ENCODE measurements at places on chromosomes 5 and 9.
A peak's percentile ranks its signal among the peaks of the same experiment; 100 is the strongest.

DNA sequence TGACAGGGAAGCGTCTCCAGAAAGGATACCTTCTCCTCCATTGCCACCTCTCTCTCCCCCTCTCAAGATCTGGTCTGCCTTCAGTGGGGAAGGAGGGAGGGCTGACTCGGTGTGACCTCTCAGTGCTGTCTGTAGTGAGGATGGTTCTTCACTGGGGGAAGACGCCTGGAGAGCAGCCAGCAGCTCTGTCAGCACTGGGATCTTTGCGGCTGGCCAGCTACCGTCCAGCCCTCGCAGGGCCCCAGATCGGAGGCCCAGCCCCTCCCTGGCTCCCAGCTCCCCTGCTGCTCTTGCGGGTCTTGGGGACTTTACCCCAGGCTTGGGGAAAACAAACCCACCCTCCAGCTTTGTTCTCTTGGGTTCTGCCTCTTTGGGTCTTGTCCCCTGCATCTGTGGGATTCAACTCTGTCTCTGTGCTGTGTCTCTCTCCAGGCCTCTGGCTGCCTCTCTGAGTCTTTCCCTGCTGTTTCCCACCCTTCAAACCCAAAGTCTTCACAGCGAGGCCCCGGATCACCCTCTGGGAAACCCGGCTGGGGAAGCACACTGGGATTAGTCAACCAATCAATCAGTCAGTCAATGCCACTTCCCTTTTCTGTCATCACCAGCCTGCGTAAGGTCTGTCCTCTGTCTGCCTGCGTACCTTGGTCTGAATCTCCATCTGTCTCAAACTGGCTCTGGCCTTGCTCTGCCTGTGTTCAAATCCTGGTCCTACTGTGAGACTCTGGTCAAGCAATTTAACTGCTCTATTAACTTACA, 23.0 kb downstream of the FGF18 start:
- DNase-seq: no peak

DNA sequence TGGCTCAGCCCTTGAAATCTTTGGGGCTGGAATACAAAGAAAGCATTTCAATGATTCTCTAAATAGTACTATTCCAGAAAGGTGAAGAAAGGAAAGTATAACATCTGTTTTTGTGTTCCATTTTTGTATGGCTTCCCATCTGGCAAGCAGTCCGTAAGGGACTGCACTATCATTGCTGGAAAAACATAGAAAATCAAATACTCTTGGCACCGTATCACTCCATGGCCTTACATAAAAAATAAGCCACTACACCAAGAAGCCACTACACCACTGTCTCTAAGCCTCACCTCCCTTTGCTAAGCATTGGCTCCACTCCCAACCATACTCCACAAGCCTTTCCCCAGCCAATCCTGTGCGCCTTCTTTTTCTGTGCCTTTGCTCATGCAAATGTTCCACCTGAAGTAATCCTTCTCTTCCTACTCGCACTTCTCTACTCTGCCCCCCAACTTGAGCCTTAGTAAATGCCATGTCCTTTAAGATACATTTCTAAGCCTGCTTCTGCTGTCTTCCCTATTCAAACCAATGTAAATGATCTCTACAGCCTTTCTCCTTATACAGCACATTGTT, 454.6 kb upstream of the TUSC1 start:
- DNase-seq: no peak

DNA sequence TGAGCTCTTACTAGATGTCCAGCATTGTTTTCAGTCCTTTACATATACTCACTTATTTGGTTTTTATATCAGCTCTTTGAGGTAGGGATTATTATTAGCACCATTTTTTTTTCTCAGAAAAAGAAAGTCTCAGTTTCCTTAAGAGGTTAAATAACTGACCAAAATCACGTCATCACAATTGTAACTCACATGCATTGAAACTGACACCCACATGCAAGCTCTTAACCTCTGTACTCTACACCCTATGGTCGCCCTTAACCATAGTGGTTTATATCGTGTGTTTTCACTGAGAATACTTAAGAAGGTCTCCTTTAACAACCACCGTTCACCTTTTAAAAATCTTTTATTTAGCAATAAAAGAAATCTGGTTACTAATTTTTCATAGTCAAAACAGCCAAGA, 61.0 kb downstream of the PRDM6 start:
- no peak for DNase-seq

GRCh38 chr5:96609369-96609768, 52.8 kb upstream of the CAST start:
- DNase-seq: no peak

GRCh38 chr9:2466703-2467102, 154.9 kb upstream of the VLDLR start:
- peak; percentile 59 for DNase-seq

DNA sequence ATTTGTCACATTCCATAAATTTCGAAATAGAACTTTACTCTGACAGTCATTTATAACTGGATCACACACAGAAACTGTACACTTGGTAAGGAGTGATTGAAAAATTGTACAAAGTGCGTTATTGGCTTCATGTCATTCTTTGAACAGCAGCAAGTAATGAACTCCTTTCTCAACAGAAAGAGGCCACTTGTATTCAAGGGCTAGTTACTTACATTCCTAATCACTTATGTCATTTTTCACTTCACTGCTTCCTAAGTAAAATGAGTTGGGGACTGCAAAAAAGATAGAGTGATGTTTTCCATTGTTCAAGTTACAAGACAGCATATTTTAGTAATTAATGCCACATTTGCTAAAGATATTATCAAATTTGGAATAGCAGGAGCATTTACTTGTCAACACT, 893.2 kb downstream of the DTWD2 start:
- DNase-seq: no peak

DNA sequence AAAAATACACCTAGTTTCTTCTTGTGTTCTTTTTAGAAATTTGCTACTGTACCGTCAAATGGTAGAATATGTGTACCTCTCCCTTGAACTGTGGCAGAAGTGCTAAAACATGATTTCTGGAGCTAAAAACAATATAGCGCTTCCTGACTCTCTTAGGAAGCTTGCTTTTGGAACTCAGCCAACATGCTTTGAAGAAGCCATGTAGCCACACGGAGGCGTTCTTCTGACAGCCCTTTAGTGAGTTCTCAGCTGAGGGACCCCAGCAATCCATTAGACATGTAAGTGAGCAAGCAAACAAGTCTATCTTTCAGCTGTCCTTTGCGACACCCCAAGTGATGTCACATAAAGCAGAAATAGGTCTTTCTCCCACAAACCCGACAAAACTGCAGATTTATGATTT, 917.0 kb downstream of the CDH9 start:
- DNase-seq: peak; percentile 3

- no peak for DNase-seq
Measured at GRCh38 chr5:22928821-22929482, 75.8 kb upstream of the CDH12 start.

- no peak for DNase-seq
Measured at GRCh38 chr9:122151267-122151828, 8.2 kb downstream of the NDUFA8 start.

GRCh38 chr9:83959061-83959460, 21.0 kb downstream of the HNRNPK start:
- no peak for DNase-seq

- no peak for DNase-seq
Measured at GRCh38 chr9:131082774-131083512, 13.4 kb upstream of the AIF1L start.

DNA sequence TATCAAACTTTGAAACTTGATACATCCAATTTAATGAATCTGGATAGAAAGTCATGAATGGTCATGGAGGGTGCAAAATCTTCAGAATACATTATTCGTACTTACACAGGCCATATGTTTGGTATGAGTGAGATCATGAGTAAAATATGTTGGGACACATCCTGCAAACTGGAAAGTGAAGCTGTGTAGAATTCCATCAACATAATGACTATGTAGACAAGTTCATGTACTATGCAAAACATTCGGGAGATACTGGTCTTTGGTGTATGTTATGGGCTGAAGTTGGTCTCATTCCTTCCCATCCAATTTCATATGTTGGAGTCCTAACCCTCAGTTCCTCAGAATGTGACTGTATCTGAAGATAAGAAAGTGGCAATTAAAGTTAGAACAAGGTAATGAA, 18.1 kb upstream of the CTNND2 start:
- no peak for DNase-seq

GRCh38 chr5:69308046-69308553, 24.5 kb downstream of the CCDC125 start:
- DNase-seq: no peak

GRCh38 chr9:19208653-19209052, 21.8 kb upstream of the DENND4C start:
- DNase-seq: no peak

DNA sequence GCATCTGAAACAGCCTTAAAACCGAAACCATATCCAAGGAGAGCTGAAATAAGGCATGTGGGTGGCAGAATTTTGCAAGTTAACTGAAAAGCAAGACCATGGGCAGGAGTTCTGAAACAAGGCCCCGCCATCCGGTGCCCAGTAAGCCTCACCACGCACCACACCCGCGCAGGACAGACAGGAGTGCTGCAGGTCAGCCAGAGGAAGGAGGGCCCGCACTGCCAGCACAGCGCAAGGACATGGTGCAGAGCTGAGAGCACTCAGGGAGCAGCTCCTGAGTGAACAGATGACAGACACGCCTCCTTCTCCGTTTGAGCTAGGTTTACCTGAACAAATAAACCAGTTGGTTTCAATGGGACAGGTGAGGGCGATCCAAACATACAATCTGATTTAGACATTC, 16.5 kb upstream of the ISCA1 start:
- DNase-seq: peak; percentile 1
